ENCODE measurements at places on chromosomes 4 and X.
A peak's percentile ranks its signal among the peaks of the same experiment; 100 is the strongest.

GRCh38 chrX:40109288-40110008 lies 11.7 kb upstream of the BCOR start:
- peak; percentile 71 for DNase-seq

GRCh38 chr4:61532336-61533000 lies 332.3 kb downstream of the ADGRL3 start:
- no peak for DNase-seq

- DNase-seq = peak; percentile 32
Measured at GRCh38 chrX:40177942-40178715, 80.4 kb upstream of the BCOR start.

DNA sequence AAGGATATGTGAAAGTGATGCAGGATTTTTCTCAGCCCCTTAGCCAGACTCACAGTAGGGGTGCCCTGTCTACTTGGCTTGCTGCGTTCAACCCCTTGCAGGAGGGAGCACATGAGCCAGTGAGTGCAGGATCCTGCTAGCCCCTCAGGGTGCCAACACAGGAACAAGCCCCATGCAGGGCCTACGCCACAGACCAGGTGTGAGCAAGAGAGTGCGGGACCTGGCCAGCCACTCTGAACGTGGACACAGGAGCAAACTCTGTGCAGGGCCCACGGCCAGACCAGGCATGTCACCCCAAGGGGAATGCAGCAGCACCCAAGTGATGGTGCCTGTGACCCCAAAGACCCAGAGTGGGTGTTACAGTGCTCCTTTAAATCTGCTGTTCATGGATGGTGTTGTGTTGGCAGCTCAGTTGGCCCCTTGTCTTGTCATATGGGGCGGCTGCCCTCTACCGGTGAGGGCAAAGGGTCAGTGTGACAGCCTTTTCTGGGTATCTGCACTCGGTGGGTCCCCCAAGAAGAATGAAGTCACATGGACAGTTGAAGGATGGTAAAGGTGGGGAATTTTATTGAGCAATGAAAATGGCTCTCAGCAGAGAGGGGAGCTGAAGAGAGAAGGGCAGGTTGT lies 188.4 kb upstream of the MAOA start:
- no peak for DNase-seq

DNA sequence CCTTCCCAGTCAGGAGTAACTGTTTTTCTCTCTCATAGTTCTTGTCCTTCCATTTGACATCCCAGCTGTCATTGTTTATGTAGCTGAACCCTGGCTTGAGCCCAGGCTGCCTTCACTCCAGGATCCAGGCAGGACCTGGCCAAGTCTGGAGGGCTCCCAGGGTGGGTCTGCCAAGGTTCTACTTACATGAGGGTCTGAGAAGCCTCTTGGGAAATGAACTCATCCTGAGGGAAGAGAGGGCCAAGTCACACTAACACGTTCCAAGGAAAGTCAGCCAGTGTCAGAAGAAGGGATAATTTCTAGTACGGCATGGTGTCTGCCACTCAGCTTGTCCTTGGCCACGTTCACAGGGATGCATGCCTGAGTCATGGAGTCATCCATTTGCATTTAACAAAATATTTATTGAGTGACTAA lies 54.8 kb upstream of the SRD5A3 start:
- no peak for DNase-seq

DNA sequence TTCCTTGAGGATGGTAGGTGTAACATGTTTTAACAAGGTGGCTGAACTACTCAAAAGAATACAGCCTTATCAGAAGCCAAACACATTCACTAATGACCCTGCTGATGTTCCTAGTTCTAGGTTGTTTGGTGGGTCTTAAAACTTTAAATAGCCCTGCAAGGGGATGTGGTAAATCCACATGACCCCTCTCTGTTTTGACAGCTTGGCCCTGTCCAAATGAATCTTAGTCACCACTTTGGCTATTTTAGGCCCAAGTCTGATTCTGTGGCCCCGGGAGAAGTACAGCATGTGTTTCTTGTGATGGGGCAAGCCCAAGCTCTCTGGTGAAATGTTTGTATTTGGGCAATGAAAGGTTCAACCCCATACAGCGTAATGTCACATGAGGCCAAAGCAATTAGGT lies 54.5 kb upstream of the GPR34 start:
- DNase-seq = peak; percentile 57

GRCh38 chr4:27881705-27882104 lies 1021.1 kb downstream of the STIM2 start:
- no peak for DNase-seq

GRCh38 chrX:122055460-122055859 lies 1008.0 kb downstream of the GLUD2 start:
- DNase-seq = no peak

DNA sequence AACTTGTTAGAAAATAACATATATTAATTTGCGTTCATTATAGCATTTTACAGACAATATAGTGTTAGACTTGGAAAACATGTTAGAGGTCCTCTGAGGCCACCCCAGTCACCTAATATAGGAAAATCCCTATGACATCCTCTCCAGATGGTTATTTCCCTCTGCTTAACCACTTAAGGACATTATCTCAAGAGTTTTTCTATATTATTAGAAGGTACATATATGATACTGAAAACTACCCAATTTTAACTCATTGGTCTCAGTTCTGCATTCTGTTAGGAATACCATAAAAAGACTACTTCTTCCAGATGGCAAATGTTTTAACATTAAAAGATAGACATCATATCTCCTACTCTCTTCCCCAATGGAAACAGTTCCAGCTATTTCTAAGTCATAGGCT lies 21.4 kb downstream of the PTPN13 start:
- DNase-seq = no peak

GRCh38 chrX:22135994-22136684 lies 104.0 kb downstream of the PHEX start:
- DNase-seq = peak; percentile 65

DNA sequence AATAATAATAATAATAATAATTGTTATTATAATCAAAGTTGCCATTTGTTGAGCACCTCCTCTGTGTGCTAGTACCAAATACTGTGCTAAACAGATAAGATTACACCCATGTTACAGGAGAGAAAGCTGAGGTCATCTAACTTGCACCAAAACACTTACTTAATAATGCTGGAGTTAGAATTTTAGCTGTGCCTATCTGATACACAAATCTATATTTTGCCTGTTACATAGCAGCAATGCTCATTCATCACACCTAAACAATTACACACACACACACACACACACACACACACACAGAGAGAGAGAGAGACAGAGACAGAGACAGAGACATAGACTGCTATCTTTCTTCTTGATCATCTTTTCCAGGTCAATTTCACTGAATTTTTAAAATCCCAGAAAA lies 170.9 kb upstream of the KLF3 start:
- DNase-seq = peak; percentile 32

DNA sequence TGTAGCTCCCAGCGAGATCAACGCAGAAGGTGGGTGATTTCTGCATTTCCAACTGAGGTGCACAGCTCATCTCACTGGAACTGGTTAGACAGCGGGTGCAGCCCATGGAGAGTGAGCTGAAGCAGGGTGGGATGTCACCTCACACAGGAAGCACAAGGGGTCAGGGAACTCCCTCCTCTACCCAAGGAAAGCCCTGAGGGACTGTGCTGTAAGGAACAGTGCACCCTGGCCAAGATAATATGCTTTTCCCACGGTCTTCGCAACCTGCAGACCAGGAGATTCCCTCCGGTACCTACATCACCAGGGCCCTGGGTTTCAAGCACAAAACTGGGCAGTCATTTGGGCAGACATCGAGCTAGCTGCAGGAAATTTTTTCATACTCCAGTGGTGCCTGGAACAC lies 216.4 kb upstream of the TET2 start:
- no peak for DNase-seq

- no peak for DNase-seq
Measured at GRCh38 chr4:70895405-70895804, 6.8 kb upstream of the MOB1B start.

- DNase-seq = no peak
Measured at GRCh38 chrX:153569475-153569874, 29.5 kb downstream of the CCNQ start.

GRCh38 chrX:48540028-48540375 lies 488 bp downstream of the TBC1D25 start:
- peak; percentile 62 for DNase-seq
